ENCODE measurements at places on chromosomes 5 and 9.

DNA sequence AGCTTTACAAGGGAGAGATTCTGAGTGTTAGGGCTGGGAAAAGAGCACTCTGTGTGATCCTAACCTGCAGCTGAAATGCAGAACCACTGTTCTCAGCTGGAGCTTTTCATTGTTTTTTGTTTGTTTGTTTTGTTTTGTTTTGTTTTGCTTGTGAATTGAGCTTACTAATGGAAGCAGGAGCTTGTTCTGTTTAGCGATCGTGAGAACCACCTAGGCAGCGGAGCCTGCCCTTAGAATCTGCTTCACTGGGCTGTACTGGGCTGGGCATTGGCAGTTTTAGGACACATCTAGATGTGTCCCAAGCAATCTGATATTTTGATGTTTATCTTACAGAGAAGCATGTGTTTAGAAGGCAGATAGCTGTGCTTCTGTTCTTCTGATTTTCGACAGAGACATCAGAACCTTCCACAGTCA lies 14.3 kb downstream of the SYK start:
- DNase-seq: no peak

- no peak for DNase-seq
These were observed 29.8 kb downstream of the NR2F1 start for GRCh38 chr5:93612855-93613243.

GRCh38 chr9:79623799-79624721 lies 52.3 kb downstream of the TLE4 start:
- DNase-seq: no peak

DNA sequence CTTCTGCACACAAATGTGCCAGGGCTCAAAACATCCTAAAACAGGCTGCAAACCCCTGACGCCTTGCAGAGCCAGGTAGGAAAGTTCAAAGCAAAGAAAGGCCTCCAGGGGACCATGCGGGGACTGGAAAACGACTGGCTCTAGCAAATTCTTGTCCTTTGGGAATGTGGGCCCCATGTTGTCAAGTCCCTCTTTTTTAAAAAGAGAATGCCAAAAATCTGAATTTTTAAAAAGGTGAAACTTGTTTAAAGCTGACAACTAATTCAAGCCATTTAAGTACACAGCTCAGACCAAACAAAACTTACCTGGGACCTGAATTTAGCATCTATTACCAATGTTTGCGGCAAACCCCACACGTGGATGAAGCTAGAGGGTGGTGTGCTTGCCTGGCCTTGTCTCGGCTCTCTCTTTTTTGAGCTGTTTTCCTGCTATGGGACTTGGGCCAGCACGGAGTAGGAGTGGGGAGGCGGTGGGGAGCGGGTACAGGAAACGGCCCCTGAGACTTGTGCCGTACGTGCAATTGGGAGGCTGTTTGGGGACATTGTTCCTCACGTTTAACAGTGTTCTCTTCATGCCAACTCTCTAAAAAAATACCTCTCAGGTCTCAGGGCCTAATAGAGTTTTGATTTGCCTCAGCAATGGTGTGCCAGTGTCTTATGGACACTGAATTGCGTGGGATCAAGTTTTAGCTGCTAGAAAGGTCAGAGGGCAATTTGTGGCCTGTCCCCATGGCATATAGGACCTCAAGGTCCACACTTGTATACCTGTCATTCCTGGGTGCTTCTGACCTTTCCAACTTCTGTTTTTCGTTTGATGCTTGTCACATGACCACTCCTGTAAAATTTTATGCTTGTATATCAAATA lies 15.1 kb upstream of the PHF19 start:
- DNase-seq: no peak

GRCh38 chr5:159891371-159891770 lies 24.9 kb upstream of the ADRA1B start:
- no peak for DNase-seq

- peak; percentile 70 for DNase-seq
These were observed 3.8 kb downstream of the PRRX2 start for GRCh38 chr9:129669141-129669718.

DNA sequence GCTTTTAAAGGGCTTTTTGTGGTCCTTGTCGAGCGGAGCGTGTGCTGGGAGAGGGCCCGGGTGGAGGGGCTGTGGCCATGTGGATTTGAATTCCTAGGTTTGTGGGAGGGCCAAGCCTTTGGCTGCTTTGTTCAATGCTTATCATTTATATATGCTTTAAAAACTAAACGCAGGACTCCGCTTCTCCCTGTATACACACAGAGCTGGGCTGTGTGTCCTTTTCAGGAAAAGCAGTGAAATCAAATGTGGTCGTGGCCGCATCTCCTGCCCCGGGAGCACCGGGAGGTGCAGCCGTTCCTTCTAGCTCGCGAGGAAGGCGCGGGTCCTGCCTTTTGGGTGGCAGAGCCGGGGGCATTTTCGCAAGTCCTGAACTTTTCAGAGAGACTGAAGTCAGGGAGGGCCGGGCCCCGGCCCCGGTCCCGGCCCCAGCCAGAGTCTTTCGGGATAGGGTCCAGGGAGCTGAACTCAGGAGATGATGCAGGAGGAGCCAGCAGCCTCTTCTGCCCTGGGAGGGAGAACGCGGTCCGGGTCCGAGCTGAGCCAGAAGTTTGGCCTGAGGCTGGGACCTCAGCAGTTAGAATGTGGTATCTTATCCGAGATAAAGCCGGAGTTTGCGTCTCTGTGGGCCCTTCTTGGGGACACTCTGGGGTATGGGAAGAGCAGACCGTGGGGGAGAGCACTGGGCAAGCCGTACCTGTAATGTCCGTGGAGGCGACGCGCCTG lies 158.8 kb downstream of the C9orf152 start:
- DNase-seq: no peak

GRCh38 chr5:157384971-157385709 lies 74.9 kb upstream of the NIPAL4 start:
- DNase-seq: peak; percentile 93

- peak; percentile 81 for DNase-seq
These were observed 53.9 kb downstream of the ZNF474 start for GRCh38 chr5:122183098-122183787.

DNA sequence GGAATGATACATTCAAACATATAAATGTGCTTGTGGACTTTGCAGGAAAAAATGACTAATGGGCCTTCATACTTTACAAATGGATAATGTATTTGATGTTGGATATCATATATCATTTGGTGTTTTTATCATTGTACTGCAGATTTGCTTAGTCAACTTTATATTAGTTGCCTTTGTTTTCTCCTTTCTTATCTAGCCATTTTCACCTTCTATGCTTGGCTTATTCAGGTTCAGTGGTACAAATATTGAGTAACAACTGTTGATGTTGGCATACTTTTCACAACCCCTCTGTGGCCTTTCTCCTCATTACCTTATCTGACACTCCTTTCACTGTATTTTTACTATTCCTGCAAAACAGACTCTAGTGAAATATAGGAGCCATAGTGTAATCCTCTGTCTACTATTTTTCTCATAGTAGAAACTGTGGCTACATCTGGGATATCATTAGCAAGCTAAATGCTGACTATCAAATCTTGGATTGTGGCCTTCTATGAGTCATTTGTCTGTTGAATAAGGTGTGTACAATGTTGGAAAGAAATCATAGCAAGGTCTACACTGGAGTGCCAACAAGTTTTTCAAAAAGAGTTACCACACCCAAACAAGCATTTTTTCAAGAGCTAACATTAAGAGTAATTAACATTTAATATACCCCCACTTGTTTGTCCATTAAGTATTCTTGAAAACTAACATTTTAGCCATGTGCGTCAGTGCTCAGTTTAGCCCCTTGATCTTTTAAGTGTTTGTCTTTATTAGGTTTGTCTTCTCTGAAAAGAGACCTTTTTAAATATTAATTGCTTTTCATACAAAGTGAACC lies 330.1 kb downstream of the ADGRV1 start:
- DNase-seq: peak; percentile 33

GRCh38 chr5:116806836-116807235 lies 232.2 kb upstream of the SEMA6A start:
- DNase-seq: no peak

GRCh38 chr5:151240924-151241635 lies 11.9 kb upstream of the GM2A start:
- DNase-seq: no peak

DNA sequence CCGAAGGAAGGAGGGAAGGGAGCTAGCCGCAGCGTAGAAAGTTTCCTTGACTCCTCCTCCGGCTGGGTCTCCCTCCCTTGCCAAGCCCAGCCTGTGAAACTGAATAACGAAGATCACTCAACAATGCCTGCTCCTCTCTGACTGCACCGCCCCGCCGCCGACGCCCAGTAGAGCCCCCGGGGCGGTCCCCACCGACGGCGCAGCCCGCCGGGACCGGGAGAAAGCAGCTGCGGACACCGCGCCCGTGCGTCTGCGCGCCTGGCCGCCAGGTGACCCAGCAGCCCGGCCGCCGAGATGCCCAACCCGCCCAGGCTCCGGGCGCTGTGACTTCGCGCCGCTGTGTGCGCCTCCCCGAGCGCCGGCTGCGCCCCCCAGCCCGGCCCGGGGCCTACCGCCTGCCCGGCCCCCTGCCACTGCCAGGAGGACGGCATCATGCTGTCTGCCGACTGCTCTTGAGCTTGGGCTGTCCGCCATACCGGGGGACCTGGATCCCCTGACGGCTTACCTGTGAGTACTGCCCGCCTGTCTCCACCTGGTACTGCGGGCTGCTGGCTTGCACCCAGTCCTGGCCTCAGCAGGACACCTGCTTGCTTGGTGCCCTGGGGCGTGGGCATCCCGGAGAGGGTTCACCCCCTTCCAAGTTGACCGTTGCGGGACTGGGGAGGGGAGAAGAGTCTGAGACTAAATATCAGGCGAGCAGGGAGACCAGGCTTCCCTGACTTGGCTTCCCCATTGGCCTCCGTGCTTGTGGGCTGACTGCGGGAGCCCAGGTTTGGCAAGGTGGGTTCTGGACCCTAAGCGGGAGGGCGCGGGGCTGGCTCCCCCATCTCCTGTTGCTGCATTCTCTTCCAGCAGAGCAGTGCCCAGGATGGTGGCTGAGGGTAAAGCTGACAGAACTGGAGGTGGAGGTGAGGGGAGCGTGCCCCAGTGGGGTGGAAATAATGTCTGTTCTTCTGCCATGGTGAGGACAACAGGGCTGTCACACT lies 26.2 kb upstream of the SPTLC1 start:
- no peak for DNase-seq

DNA sequence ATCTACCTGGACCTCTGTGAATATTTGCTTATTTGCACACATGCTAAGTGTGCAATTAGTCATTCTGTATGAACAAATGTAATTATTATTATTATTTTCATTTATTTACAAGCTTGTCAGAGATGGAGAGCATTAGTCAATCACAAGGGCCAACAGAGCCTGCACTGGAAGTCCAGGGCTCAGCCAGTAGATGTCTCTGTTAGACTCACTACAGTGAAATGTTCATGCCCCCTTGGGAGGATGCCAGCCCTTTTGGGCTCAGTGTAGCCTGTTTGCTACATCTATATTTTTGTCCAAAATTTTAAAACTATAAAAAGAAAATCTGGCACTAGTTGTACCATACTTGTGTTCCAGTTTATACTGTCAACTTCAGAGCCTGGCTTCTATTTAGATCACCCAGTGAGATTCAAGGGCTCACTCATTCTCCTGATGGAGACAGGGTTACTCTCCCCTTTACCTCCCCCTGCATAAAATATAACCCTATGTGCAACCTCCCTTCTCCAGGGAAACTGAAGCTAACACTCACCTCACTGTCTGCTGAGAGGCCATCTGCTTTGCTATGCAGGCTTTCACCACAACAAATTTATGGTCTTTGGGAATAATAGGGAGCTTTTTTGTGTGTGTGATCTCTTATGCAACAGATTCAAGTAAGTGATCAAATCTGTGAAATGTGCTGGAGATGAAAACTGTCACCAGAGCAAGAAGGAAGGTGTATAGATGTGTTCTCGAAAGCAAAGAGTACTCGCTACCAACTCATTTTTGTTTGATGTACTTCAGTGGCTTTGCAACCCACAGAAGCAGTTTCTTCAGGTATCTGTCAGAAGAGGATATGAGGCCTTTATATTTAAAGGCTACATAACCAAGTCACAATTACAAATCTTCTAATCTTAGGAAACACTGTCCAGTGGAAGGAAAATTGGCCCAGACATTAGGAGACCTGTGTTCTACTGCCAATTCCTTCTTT lies 99.9 kb upstream of the TLE4 start:
- peak; percentile 84 for DNase-seq

- DNase-seq: no peak
These were observed 456.5 kb upstream of the CDH9 start for GRCh38 chr5:27494887-27495286.

DNA sequence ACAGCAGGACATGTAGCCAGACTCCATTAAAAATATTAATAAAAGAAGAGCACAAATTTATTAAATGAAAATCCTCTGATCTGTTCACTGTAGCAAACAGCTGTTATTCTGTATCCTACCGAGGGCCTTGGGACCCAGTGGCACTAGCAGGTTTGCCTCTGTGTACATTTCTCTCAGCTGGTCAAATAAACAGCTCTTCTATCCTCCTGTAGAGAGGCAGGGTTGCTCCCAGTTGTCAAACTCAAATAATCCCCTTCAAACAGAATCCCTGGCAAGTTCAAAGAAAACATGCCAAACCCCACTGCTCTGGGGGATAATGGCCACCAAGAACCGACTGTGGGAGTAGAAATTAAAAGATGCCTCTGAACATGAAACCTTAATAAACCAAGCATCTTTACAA lies 1262.0 kb upstream of the DMAC1 start:
- DNase-seq: no peak

- peak; percentile 37 for DNase-seq
These were observed 161.5 kb upstream of the KIF2A start for GRCh38 chr5:62144401-62145022.

GRCh38 chr9:88399966-88400365 lies 11.7 kb downstream of the SPIN1 start:
- peak; percentile 52 for DNase-seq

DNA sequence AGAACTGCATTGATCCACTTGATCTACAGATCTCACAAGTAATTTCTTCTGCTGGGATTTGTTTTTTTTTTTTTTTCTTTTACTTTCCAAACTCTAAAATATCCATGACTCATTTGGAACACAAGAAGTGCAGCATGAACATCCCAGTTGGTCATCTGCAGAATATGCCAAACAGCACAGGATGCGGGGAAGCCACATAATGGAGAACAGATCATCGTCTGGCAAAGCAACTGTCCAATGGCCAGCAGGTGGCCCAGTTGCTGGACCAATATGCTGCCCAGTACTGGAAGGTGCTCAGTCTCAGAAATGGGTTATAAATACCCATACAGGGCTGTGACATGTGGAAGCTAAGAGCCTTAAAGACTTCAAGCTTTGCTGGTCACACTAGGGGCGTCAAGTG lies 221.3 kb upstream of the TAS2R1 start:
- DNase-seq: peak; percentile 90

GRCh38 chr5:43769571-43770355 lies 166.8 kb downstream of the NNT start:
- peak; percentile 100 for DNase-seq

- DNase-seq: peak; percentile 30
These were observed 112.3 kb downstream of the GCNT1 start for GRCh38 chr9:76571288-76571687.

- DNase-seq: peak; percentile 86
These were observed 86.4 kb downstream of the ADRB2 start for GRCh38 chr5:148912714-148913398.

All from fibroblast of gingiva (primary cell).